CD4-positive, alpha-beta T cell treated with Interleukin-15 for 1 hour (primary cell): ENCODE measurements at places on chromosomes 2 and 18.

DNA sequence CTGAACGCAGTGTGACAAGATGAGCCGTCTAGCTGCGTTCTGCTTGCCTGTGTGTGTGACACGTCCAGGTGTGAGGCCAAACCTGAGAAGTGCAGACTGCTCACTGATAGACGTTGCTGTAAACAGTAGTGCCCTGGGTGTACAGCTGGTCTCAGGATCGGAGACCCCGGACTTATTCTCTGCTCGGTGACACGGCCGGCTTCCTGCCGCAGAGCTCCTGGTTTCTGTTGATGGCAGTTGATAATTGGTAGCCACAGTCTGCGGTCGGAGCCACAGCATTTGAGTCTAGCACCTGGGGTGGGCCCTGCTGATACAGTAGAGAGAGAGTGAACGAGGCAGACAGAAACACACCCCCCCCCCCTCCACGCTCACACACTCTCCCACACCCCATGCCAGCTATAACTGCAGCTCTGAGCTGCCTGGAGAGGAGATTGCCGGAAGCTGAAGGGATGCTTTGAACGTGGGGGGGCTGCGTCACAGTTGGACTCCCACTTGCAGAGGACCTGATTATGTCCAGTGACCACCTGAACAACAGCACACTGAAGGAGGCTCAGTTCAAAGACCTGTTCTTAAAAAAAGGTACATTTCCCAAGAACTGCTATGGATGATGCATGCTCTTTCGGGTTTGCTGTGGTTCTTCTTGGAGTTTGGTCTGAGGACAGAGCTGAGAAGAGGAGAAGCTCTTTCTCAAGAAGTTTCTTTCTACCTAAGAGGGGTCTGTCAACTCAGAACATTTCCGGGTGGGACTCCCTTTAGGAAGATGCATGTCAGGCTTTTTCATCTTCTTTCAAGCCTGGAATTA is 114.0 kb downstream of the FAM210A start:
- DNase-seq, result peak; percentile 88

DNA sequence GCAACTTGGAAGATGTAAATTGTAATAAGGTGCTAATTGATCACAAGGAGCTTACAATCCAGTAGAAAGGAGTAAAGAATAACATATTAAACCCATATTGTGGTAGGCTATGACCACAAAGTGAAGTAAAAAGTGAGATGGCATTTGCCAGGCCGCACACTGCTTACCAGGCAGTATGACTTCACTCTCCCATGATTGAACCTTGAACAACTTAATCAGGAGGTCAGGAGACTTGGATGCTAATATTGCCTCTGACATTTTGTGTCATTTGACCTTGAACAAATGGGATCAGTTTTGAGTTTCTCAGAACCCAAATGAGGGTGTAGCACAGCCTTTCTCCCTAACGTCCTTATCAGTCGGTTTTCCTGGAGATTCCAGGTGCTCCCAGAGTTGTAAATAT is 44.0 kb downstream of the SLC9A2 start:
- DNase-seq, result no peak

DNA sequence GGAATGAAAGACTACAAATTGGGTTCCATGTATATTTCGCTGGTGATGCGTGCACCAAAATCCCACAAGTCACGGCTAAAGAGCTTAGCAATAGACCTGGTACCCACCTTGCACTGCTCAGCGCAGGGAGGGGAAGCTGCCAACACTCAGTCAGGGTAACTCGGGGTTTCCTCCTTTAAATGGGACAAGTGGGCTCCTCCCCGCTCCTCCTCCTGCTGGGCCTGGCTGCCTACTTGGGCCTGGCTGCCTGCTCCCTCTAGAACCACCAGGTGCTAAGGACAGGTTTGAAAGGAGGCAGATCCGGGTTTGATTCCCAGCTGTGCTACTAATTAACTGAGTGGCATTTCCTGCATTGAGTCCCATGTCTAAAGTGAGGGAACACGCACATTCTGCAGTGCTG is 23.4 kb downstream of the MYO7B start:
- no peak for DNase-seq

DNA sequence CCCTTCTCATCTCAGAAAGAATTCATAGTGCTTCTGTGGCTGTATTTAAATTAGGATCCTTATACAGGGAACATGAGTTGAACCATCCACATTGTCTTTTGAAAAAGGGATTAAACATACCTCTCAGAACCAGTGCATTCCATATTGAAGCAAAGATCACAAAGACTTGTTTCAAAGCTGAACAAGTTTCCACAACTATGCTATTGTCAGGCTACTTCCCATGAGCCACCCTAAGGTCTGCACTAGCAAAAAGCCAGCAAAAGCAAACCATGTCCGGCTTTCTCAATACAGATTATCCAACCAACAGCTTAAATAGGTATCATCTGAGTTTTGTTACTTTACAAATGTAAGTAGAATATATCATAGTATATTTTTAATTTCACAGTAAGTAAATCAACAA is 78.1 kb downstream of the SCG2 start:
- DNase-seq, result no peak
